ENCODE measurements at places on chromosomes 1 and 21.
A peak's percentile ranks its signal among the peaks of the same experiment; 100 is the strongest.

DNA sequence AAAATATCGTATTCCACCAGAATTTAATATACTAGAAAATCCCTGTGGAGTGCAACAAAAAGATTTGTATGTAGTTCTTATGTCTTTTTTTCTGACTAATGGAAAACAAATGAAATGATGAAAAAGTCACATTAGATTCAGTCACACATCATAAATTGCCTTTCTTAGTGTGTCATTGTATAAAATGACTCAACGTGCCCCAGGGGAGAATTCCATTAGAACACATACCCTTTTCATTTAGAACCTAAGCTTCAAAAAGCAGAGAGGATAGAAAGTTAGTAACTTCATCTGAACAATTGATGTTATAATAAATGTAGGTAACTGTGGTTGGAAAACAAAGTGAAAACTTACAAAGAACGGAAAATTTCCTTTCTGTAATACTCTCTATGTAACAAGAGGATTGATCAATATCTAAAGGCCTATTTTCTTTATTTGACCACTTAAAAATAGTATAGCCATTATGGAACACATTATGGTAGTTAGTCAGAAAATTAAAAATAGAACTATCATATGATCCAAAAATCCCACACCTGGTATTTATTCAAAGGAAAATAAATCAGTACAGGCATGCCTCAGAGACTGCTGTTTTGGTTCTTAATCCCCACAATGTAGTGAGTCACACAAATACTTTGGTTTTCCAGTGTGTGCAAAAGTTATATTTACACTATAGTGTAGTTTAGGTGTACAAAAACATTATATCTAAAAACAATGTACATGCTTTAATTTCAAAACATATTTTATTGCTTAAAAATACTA lies 1016.1 kb downstream of the KCNT2 start:
- DNase-seq, result no peak

DNA sequence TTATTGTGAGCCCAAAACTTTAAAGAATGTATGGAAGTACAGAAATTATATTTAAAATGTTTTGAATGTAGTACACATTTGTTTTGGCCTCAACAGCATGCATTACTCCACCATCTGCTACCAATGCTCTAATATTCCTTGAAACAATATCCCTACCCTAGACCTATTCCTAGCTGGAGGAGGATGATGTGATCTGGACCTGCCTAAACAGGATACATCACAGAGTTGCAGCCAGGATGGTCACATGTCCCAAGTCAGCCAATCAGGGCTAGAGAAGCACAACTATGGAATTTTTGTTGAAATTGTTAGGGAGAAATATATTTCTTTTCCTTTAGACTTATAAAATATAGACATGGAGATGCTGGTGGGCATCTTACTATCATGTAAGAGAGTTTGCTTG lies 623.3 kb upstream of the NR5A2 start:
- no peak for DNase-seq

- DNase-seq, result no peak
These were observed 86.5 kb downstream of the PSMG1 start for GRCh38 chr21:39096754-39097153.

- no peak for DNase-seq
These were observed 22.1 kb upstream of the SMYD3 start for GRCh38 chr1:246528933-246529731.

DNA sequence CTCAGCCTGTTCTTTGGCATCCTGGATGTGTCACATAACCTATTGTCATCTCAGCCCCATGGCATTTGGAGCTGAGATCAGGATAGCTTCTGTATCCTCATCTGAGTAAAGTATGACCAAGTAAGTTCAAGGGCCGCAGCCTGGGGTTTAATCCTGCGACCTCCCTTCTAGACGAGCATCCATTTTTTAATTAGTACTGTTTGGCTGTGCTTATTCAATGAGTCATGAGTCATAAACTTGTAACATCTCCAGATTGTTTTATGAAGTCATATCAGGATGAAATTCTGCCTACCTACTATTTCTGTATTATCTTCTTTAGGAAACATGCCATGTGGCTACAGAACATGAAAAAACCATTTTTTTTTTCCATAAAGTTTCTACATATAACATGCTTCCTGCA lies 119.1 kb downstream of the ERG start:
- DNase-seq, result no peak

- DNase-seq, result no peak
These were observed 172.3 kb upstream of the ARHGEF16 start for GRCh38 chr1:3282186-3282585.

- no peak for DNase-seq
These were observed 91.7 kb upstream of the PGBD5 start for GRCh38 chr1:230517786-230518185.

DNA sequence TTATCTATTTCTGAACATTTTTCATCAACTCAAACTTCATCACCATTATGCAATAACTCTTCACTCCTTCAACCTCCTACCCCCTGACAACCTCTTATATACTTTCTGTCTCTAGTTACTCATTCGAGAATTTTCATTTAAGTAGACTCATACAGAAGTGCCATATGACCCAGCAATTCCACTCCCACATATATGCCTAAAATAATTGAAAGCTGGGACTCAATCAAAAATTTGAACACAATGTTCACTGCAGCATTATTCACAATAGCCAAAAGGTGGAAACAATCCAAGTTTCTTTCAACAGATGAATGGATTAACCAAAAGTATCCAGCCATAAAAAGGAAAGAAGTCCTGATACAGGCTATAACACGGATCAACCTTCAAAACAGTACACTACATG lies 24.1 kb downstream of the COL11A1 start:
- DNase-seq, result no peak

DNA sequence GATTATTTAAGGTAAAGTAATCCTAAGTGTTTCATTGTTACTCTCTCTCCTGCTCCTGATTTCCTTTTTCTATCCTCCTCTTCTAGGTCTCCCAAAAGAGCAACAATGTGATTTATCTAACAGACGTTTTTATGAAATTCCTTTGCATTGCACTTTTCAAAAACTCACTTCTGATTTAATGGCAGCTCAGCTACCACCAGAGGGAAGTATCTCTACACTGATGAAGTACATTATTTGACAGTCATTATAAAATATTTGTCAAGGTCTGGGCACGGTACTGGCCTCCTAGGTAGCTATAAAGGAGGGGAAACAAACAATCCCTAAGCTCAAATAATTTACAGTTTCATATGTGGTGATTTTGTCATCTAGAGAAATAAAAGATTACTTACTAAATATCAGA lies 15.6 kb downstream of the TMPRSS15 start:
- no peak for DNase-seq

DNA sequence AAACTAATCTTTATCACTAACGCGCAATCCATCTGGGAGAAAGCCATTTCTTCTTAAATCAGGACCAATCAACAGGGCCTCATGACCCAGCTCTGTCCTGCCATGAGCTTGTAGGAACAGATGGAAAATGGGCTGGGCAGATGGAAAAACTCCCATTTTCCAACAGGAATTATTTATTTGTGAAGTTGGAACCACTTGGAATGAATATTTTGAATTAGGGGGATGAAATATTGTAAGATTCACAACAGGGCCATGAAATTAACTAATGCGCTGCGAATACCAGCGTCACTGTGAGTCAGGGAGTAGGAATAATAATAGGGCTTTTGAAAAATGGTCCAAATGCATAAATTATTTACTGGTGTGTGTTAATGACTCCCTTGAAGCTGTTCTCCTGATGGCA lies 53.1 kb upstream of the CYP2J2 start:
- no peak for DNase-seq

- peak; percentile 30 for DNase-seq
These were observed 391 bp upstream of the CENPS start for GRCh38 chr1:10429868-10430215.

GRCh38 chr1:183061194-183061593 lies 38.0 kb downstream of the LAMC1 start:
- DNase-seq, result no peak

DNA sequence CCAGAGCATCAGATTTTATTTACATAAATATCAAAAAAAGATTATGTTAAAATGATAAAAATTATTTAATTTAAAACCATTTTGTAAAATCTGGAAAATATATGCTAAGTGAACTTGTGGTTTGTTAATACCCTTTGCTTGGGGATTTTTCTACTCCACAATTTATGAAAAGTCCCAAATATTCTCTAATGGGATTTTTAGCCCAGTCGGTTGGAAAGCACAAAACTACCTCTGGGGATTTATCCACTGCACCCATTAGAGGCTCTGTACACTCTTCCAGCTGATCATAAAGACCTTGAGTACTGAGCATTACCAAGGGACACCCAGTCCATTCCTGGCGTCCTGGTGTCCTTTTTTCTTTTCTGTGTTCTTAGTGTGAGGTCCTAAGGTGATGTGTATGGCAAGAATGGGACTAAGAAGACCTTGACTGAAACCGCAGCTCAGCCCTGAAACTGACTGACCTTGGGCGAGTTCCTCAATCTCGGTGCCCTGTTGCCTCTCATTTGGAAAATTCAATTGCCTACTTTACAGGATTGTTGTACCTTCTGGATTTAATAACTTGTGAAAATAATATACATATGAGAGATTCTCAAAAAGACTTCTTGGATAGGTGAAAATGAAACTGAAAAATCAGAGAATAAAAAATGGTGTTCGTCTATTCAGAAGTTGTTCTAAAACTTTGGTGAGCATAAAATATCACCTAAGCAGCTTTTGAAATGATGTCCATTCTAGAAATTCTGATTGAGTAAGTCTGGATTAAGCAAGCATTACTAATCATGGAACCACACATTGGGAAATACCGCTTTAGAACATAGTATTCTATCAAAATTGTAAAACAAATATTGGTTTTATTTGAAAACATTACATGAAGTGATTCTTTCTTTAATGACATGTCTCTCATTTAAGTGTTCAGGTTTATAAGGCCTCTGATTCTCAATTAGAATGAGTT lies 21.5 kb upstream of the SAMSN1 start:
- DNase-seq, result no peak

Data from CD4-positive, alpha-beta T cell treated with Interleukin-12 subunit alpha and Interleukin-12 subunit beta, for 1 hour (primary cell).